ENCODE measurements at places on chromosomes 5 and 9.
A peak's percentile ranks its signal among the peaks of the same experiment; 100 is the strongest.

GRCh38 chr9:108967916-108968315 is 33.7 kb downstream of the ABITRAM start:
- DNase-seq: no peak

GRCh38 chr5:96227957-96228356 is 205.1 kb downstream of the PCSK1 start:
- no peak for DNase-seq

DNA sequence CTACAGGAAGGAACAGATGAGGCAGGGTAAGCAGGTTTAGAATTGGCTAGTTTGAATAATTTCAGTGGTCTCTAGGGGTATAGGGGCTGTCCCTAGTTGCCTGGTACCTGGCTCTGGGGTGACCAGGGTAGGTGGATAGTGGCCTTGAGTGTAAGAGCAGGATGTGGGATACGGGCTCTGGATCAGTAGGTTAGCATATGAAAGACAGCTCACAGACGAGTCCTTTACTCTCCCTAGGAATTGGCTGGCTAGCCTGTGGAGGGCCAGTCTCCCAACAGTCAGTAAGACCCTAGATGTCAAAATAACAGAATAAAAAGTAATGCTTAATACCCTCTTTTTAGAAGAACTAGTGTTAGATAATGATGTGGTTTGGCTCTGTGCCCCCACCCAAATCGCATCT is 16.6 kb upstream of the C9orf152 start:
- DNase-seq: no peak

- DNase-seq: peak; percentile 50
Measured at GRCh38 chr9:92724528-92725265, 39.9 kb downstream of the BICD2 start.

DNA sequence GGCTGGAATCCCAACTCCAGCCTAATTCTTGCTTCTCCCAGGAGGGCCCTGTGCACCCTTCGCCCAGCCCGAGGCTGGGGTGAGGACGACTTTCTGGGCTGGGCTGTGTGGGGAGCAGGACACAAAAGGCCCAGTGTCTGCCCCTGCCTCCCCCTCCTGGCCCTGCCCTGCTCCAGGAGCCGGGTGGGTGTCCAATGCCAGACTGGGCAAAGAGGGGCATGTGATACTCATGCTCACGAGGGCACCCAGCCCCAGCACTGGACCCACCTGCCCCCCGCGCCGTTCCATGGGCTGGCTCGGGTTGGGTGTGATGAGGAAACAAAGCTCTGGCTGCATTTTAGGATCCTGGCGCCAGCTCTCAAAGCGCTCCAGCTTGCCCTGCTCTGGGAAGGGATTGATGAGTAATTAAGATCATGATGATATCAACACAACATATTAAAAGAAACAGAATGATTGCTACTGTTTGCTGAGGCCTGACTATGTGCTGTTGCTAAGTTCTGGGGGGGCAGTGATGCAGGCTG is 30.7 kb downstream of the LHX2 start:
- no peak for DNase-seq

DNA sequence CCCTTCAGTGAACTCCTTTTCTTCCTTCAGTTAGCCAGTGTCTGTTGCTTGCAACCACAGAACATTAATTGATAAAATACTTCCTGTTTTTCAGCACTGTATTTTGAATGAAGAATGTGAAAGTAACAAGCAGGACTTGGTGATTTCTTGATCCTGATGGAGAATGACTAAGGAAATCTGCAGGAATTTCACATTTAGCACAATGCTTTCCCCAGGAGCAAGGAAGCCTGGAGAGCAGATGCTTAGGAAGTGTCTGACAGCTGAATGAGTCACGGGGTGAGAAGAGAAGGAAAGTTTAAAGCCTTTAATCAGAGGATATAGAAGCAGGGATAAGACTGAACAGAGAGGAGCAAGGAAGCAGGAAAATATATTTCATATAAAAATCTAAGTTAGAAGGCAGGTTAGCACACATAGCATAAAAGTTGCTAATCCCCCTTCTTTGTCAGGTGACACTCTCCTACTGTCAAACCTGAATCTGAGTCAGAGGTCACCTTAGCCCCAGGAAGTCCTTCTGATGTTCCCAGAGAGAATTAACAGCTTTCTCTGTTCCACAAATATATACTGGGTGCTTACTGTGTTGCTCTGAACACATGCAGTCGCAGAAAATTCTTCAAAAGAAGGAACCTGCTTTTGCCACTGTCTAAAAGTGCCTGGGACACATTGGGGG is 59.7 kb downstream of the GNA14 start:
- DNase-seq: no peak

DNA sequence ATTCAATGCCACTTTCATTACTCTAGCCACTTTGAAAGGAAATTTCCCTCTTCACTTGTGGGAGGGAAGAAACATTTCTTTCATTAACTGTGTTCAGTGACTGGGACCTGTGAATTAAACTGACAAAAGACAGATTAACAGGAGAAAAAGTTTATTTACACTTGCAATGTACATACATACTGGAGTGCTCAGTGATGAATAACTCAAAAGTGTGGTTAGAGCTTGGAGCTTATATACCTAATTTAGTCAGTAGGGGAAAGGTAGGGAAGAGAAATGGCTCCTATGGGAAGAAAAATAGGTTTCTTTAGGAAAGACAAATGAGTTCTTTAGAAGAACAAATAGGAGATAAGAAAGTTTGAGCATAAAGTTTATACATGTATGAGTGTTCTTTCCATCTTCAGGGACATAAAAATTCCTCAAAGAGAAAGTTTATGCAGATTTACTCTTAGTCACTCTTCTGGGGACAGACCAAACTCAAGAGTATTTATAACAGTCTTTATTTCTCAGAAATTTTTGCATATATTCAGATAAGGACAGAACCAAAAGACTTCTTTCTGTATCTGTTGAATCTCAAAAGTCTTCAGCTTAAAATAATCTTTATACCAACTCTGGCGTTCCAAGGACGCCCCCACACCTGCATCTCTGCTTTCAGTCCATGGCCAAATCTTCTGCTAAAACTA is 120.0 kb upstream of the RAI14 start:
- no peak for DNase-seq

DNA sequence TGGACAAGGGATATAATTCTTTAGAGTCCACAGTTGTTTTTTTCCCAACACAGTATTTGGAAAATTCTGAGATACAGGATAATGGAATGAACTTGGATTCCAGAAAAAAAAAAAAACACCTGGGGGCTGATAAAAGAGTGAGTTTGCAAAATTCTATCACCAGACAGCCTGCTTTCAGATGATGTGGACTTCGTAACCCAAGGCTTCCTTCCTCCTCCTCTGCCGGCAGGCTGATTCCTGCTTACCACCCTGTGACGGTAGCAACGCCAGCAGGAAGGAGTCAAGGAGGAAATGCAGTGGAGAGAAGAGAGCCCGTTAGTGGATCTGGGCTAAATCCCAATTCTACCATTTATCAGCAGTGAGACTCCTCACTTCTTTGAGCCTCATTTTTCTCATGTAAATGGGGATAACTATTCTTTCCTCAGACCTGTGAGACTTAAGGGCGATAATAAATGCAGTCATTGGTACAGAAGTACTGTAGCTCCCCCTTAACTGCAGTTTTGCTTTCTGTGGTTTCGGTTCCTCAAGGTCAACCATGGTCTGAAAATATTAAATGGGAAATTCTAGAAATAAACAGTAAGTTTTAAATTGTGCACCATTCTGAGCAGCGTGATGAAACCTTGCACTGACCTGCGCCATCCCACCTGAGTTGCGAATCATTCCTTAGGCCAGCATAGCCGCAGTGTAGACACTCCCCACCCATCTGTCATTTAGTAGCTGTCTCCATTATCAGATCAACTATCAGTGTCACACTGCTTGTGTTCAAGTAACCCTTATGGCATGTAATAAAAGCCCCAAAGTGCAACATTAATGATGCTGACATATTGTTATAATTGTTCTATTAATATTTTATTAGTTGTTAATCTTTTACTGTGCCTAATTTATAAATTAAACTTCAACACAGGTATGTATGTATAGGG is 71.4 kb downstream of the DCP2 start:
- no peak for DNase-seq

DNA sequence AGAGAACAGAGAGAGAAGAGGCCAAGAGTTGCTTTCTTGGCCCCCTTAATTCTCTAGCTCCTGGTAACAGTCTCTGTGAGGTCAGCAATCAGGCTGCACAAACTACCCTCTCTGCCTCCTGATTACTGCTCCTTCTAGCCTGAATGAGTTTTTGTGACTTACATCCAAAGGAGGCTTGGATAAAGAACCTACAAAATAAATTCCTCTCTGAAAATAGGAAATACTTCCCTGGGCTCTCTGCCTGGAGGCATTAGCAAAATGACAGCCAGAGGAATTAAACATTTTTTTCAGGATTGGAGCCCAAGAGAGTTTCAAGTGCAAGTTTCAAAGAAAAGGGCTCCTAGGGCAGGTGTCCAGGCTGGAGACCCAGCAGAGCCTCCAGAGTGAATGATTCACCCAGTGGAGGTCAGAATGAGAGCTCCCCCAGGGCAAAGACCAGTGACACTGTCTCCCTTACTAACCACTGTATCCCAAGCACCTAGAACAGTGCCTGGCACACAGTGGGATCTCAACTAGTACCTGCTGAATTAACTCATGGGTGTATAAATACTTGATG is 162.5 kb downstream of the SPOCK1 start:
- DNase-seq: no peak

DNA sequence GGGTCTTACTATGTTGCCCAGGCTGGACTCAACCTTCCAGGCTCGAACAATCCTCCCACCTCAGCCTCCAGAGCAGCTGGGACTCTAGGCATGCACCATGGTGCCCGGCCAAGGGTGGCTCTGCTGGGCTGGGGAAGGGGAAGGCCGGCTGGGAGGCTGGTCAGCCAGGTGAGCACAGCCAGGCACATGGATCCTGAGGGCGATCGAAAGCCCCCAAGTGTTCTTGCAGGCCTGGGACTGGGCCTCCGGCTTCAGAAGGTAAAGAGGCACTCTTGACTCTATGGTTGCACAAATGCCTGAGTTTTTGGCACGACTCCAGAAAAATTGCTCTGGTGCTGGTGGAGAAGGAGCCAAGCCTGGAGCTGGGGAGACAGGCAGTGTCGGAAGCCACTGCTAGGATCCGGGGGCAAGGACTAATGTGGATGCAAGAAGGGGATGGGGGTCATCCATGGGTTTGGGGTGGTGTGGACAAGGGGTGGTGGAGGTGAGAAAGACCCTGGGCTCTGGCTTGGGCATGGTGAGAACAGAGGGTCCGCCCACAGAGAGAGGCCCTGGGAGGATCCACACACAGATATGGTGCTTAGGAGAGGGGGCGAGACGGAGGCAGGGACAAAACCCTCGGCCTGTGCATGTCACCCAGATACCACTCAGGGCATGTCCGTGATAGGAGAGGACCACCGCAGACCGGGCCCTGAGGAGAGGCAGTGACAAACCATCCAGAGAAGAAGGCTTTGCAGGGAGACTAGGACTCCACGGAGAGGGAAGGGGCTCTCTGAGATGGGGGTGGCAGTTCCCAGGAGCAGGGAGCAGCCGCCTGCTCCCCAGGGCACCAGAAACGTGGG is 51.1 kb upstream of the COL5A1 start:
- no peak for DNase-seq

- no peak for DNase-seq
Measured at GRCh38 chr5:126888175-126888574, 111.2 kb downstream of the LMNB1 start.

- DNase-seq: no peak
Measured at GRCh38 chr5:138662599-138662998, 87.4 kb upstream of the HSPA9 start.

DNA sequence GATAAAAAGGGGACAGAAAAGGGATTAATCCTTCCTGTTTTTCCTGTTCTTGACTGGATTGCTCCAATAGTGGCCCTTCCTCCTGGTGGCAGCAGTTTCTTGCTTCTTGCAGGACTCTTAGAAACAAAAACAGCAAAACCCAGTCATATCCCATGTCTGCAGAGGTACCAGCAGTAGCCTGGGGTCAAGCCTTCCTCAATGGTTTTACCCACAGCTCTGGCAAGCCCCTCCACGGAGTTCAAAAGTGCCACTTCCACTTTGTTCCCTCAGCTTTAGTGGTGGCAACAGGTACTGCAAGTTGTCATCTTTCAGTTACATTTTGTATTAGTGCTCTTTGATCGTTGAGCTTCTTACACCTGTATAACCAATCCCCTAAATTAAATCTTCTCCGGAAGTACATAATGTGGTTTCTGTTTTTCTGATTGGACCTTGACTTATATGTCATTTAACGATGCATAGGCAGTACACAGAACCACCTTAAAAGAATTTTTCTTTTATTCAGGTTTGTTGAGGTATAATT is 8.7 kb upstream of the RANBP6 start:
- no peak for DNase-seq

DNA sequence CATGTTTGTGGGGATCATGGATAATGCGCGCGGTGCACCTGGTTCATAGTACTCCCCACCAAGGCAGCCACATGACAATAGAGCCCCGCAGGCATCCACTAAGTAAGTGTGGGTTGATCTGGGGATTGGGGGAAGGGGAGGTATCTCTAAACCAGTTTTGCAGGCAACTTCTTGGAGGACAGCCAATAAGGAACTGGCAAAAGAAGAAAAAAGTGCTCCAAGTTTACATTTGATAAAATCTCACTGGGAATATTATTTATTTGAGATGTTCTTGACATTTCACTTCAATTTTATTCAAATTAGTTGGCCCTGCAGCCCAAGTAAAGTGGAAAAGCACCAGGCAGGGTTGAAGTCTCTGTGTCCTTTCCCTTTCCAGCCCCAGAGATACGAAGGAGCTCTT is 8.5 kb downstream of the FBP1 start:
- no peak for DNase-seq

- no peak for DNase-seq
Measured at GRCh38 chr5:62450259-62450658, 37.7 kb downstream of the IPO11 start.

GRCh38 chr5:38648703-38649291 is 92.4 kb upstream of the LIFR start:
- DNase-seq: no peak

- DNase-seq: no peak
Measured at GRCh38 chr5:132901036-132901435, 27.6 kb downstream of the LEAP2 start.

DNA sequence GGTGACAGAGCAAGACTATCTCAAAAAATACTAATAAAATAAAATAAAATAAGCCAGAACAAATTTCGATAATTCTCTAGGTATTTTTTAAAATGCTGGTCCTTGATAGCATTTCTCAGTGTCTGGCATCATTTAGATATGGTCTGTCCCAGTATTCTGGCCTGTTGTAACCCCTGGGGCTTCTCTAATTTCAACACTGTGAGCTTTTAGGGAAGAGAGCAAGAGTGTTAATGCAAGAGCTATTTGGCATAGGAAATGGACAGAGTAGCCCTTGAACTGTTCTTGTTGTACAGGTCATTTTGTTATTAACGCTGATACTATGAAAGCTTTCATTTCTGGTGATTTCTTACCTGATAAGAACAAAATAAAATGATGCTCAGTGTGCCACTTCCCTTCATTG is 112.2 kb upstream of the ZNF608 start:
- no peak for DNase-seq

GRCh38 chr5:158387499-158387898 is 528.6 kb upstream of the CLINT1 start:
- DNase-seq: no peak
